ENCODE measurements at places on chromosomes 1 and 21. TPM values are rescaled to one million over a fixed set of nuclear protein-coding genes. Genes with fewer than 3 reads are reported as not detected.

PHLDA3 gene
- 18.5 TPM for total RNA-seq

EPS8L3 gene
- total RNA-seq, result not detected

CR1L gene
- total RNA-seq, result not detected

FAM131C gene
- total RNA-seq, result 4.0 TPM

TMEM200B gene
- 8.6 TPM for total RNA-seq

SPRR1B gene
- not detected for total RNA-seq

MFAP2 gene
- 52.1 TPM for total RNA-seq

C1orf21 gene
- total RNA-seq, result 43.2 TPM

AIRE gene
- 0.27 TPM for total RNA-seq

WDR64 gene
- total RNA-seq, result 1.3 TPM

LRRC53 gene
- total RNA-seq, result 0.11 TPM

PRAMEF26 gene
- total RNA-seq, result not detected

Data from camera-type eye (tissue), 1 donor.